ENCODE measurements at places on chromosomes 2 and 18. TPM values are rescaled to one million over a fixed set of nuclear protein-coding genes. Genes with fewer than 3 reads are reported as not detected.

The MGAT4A gene
- polyA plus RNA-seq = 23.5 TPM

The GULP1 gene
- polyA plus RNA-seq = 12.2 TPM

The PLCL1 gene
- polyA plus RNA-seq = 13.6 TPM

The PLEK gene
- polyA plus RNA-seq = 2.8 TPM

The ATP6V1B1 gene
- 400 TPM for polyA plus RNA-seq

The RUFY4 gene
- polyA plus RNA-seq = not detected

The TUBA4B gene
- polyA plus RNA-seq = 15.4 TPM

The CERKL gene
- 7.8 TPM for polyA plus RNA-seq

The HOXD8 gene
- polyA plus RNA-seq = 122 TPM

The DSEL gene
- 1.9 TPM for polyA plus RNA-seq

The KIAA2012 gene
- not detected for polyA plus RNA-seq

The LRRTM4 gene
- not detected for polyA plus RNA-seq

The FAP gene
- polyA plus RNA-seq = 0.45 TPM

The CEP68 gene
- 5.6 TPM for polyA plus RNA-seq

The CYRIA gene
- polyA plus RNA-seq = 1.0 TPM

The CENPA gene
- not detected for polyA plus RNA-seq

DNA sequence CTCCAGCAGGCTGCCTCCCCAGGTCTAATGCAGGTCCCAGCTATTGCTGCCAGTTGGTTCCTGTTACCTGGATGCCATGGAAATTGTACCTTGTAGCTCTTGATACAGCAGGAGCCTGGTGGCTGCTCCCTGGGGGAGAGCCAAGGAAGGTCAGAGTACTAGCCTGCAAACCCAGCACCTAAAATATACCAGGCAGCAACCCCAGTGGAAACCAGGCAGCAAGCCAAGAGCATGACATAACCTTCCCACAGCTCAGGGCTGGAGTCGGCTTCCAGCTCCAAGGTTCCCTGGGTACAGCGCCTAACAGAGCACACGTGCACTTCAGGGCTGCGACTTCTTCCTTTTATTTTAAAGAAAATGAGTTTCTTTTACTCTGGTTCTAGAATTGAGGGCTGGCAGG, 30.3 kb downstream of the TNP1 start:
- no peak for DNase-seq

DNA sequence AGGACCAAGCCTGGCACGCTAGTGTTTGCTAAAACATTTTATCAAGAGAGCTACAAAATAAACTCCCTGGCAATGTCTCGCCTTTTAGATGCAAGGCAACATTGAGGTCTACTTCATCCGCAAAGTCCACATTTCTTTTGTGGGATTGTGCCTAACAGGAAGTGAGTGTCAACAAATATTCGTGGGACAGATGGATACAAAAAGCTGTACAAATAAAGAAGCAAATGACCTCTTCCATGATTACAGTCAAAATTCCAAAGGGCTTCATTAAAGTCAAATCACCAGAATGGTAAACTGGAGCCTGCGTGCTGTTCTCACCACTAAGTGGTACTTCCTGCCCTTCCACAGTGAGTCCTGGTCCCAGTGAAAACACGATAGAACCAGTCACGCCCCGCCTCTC, 40.4 kb downstream of the L3MBTL4 start:
- DNase-seq = no peak

GRCh38 chr2:53989210-53989862, 18.5 kb upstream of the PSME4 start:
- DNase-seq = no peak

DNA sequence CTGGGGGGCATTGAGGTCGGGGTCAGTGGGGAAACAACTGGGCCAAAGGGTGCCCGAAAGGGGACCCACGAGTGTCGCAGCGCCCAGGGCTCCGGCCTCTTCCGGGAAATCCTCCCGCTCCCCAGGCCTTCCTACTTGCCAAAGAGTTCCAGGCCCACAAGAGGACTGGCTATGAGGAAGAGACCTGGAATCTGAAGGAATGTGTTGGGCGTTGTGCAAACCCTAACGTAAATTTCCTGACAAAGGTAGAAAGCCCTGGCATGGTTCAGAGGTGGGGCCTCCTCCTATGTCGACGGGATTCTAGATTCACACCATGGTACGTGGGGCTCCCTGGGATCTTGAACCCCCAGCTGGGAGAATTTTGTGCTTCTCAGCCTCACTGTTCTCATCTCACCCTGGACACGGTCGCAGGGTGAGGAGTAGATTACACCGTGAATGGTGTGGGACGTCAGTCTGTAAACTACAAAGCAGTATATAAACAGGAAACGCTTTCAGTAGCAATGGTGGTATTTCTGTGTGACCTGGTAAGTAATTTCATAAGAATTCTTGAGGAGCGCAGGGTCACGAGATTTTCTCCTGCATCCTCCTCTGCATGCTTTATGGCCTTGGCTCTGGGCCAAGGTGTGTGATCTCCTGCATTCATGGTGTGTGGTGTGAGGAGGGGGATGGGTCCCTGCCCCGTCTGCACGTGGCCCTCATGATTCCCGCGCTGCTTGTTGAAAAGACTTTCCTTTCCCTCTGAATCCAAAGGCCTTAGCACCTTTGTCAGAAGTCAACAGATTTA, 868 bp downstream of the HSBP1L1 start:
- DNase-seq = peak; percentile 81

GRCh38 chr2:54428108-54428831, 27.9 kb upstream of the SPTBN1 start:
- no peak for DNase-seq

DNA sequence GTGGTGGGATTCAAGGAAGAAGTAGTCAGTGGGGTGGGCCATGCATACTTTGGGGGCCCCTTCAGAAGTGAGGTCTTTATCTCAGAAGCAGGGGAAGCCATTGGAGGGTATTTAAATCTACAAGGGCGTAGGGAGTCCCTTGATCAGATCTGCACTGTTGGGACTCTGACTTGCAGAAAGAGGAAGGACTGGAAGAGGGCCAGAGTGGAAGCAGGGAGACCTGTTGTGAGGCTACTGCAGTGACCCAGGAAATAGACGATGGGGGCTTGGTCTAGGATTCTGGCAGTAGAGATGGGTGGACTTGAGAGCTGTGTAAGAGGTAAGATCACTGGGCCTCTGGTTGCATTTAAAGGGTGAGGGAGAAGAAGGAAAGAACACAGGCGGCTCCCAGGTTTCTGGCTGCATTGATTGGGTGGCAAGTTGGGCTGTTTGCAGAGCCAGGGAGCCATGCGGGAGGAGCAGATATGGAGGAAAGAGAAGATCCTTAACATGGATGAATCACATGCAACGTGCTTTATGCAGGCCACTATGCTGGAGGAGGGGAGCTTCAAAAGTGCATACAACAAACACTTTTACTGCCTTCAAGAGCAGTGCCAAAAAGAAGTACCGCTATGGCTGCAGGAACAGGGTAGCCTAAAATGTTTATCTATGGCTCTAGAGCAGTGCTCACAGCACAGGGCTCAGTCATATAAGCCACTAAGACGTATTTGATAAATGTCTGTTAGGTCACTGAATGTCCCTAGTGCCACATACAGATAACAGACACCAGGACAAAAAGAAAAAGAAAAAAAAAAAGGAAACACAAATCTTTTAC, 2.3 kb downstream of the SFXN5 start:
- no peak for DNase-seq

- no peak for DNase-seq
Observed at GRCh38 chr2:187390891-187391290, 57.2 kb downstream of the CALCRL start.

DNA sequence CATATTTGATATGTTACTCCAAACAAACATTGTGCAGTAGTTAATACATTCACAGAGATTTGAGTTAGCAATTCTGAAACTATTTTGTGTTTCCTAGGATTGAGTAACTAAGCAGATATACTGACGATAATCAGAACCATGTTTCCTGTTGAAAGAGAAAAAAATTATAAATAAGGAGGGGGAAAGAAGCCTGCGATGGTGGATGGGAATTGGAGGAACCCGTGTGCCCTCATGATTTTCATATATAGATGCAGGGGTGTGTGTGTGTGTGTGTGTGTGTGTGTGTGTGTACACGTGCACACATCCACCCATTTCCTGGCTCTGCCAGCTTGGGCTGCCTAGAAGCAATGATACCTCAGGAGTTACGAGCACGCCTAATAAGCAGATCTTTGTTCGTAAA, 56.9 kb downstream of the LPIN2 start:
- no peak for DNase-seq

- no peak for DNase-seq
Observed at GRCh38 chr2:168517816-168518215, 61.7 kb downstream of the CERS6 start.

- no peak for DNase-seq
Observed at GRCh38 chr18:44805643-44806042, 125.0 kb downstream of the SETBP1 start.

- DNase-seq = no peak
Observed at GRCh38 chr2:165245081-165245793, 6.0 kb downstream of the SCN2A start.

DNA sequence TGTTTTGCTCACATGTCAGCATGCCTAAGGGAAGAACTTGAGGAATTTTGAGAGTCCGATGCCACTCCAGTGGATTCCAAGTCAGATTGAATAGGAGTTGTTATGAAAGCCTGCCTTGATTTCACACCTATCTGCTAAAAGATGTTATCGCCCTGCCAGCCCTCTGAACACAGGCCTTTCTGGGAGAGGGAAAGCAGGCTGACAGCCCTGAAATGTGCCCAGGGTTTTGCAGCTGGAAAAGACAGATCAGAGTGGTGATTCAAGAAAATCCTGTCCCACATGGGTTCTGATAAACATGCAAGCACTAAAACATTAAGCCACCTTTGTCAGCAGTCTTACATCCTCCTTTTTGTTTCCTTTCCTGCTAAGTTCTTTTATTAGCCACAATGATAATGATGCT, 1752.9 kb upstream of the CELF4 start:
- no peak for DNase-seq

GRCh38 chr2:223026357-223027110, 25.5 kb upstream of the KCNE4 start:
- no peak for DNase-seq

DNA sequence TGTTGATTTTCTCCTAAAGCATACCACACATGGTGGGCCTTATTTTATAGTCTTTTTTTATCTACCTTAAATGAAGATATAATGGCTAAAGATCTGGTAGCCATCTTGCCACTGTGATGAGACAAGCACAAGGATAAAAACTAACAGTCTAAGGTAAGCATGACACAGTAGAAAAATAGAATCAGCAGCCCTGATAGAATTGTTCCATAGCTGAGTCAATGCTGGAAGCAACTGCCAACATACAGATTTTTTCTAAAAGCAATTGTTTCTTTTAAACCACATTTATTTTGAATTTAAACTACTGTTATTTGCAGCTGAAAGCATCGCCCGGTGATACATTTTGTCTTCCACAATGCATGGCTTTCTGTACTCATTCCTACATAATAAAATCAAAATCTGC, 1091.5 kb upstream of the CHAC2 start:
- no peak for DNase-seq

DNA sequence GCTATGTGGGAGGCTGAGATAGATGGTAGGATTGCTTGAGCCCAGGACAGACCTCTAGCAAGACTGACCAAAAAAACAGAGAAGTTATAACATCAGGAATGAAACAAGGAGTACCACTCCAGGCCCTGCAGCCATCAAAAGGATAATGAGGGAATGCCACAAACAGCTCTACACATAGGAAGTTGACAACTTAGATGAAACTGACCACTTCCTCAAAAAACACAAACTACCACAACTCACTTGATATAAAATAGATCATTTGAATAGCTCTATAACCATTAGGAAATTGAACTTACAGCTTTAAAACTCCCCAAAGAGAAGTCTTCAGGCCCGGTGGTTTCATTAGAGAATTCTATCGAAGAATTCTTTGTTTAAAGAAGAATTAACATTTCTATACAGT, 12.9 kb upstream of the ESPNL start:
- DNase-seq = no peak

DNA sequence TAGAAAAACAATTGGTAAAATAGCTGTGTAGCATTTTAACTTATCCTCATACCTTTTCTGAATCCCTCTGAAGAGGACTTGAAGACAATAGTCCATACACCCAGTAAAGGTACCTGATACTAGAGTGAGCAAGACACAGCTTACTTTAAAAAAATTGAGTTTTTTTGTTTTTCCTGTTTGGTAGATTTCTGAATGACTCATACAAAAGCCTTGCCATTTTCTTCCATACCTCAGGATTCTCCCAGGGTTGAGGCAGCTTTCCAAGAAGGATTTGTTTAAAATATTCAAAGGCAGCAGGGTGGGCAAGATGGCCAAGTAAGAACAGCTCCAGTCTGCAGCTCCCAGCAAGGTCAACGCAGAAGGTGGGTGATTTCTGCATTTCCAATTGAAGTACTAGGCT, 551.0 kb upstream of the LRATD1 start:
- no peak for DNase-seq

DNA sequence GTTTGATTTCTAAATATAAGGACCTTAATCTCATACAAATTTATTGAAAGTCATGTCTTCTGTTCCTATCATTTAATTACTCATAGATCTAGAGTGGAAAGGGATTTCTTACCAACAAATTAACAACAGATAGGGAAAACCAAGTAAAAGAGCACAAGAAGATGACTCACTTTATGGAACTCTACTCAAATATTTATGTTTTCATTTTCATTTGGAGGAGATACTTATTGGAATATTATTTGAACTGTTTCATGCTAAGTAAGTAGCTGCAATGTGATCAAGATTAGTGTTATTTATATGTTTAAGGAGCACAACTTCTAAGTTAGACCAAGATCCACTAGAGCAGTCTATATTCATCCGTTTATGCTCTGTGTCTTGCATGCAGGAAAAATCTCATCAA, 1.3 kb downstream of the NT5C1B start:
- no peak for DNase-seq

- DNase-seq = no peak
Observed at GRCh38 chr18:63592471-63592870, 5.3 kb downstream of the SERPINB13 start.

DNA sequence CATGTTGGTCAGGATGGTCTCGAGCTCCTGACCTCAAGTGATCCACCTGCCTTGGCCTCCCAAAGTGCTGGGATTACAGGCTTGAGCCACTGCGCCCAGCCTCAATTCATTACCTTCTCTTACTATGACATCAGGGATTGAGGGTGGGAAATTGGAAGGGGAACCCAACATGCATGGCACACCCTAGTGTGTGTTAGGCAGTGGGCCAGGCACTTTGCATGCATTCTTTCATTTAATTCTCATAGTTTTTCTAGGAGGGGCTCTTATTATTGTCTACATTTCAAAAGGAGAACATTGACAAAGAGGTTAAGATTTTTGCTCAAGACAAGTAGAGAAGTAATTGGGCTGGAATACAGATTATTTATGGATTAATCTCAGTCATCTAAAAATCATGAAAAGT, 10.9 kb upstream of the DNAJB2 start:
- DNase-seq = no peak

DNA sequence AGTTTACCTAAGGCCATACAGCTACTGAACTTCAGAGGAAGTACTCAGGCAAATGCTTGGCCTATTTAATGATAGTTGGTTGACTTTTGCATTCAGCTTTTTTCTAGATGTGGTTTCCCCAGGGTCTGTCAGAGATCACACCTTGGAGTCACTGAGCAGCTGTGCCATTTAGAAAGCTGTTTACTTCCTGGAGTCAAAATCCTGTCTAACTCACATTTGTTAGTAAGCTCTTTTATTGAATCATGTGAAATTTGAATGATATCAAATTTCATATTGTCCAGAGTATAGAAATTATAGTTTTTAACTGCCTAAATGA, 7.6 kb upstream of the TRIB2 start:
- no peak for DNase-seq

GRCh38 chr2:20796374-20796791, 26.5 kb downstream of the LDAH start:
- DNase-seq = no peak

- DNase-seq = no peak
Observed at GRCh38 chr2:161975062-161975812, 98.8 kb downstream of the DPP4 start.

- DNase-seq = no peak
Observed at GRCh38 chr2:36302911-36303310, 52.7 kb upstream of the CRIM1 start.

All from kidney (tissue), 22 donors.